Dermis microvascular lymphatic vessel endothelial cell (primary cell): ENCODE measurements at places on chromosomes 1 and 21.

- no peak for DNase-seq
These were observed 40.0 kb upstream of the CTPS1 start for GRCh38 chr1:40939320-40940059.

DNA sequence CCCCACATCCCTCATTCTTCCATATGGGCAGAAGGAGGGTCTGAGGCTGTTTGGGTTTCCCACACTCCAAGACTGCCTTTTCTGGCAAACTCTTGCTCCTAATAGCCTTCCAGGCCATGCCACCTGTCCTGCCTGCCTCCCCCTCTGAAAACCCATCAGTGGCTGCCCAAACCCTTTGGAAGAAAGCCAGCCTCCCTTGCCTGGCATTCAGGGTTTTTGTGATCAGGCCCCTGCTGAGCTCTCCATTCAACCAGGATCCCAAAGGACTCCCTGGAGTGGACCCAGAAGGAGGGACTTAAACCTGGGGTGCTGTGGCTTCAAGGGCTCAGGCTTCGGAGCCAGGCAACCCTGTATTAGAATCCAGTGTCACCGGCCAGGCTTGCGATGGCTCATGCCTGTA lies 4.2 kb upstream of the GUCA2A start:
- no peak for DNase-seq

- DNase-seq = peak; percentile 54
These were observed 70.4 kb downstream of the CACHD1 start for GRCh38 chr1:64540265-64540791.

GRCh38 chr1:161039546-161039945 lies 782 bp upstream of the TSTD1 start:
- no peak for DNase-seq

DNA sequence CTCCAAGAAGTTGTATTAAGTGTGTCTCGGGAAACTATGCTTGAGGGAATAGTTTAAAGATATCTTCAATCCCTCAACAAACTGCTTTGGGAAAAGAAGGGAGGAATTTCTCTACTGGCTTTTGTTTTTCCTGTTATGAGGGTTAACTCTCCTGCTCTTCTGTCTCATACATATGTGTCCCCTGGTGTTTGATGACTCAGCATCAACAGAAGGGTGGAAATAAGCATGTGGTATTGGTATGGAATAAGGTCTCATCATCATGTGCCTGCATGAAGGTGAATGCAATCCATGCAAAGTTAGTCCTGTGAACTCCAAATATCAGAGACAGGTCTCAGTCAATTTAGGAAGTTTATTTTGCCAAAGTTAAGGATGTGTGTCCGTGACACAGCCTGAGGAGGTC lies 27.2 kb upstream of the ADAR start:
- no peak for DNase-seq

DNA sequence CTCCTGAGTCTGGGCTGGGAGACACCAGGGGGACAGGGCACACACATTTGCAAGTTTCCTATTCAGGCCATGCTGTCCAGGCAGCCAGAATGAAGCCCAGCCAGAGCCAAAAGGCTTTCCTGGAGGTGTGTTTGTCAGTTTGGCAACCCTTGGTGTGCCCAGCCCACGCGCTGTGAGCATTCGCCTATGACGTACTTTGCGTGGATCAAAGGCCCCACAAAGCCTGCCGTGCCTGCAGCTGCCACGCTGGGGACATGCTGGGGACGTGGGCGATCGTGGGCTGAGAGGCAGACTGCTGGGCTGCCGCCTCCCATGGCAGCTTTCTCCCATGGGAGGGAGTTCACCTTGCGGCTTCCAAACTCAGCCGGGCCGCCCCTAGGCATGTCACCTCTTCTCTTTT lies 57.5 kb downstream of the CD247 start:
- DNase-seq = no peak

DNA sequence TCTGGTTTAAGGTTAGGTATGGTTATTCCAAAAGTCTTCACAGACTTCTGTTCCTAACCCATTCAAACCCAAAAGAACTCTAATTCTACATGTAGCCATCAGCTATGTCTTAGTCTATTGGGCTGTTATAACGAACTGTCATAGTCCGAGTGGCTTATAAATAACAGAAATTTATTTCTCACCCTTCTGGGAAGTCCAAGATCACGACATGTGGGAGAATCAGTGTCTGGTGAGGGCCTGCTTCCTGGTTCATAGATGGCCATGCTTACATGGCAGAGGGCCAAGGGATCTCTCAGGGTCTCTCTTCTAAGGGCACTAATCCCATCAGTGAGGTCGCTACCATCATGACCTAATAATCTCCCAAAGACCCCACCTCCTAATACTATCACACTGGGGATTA lies 103.0 kb upstream of the PPP2R5A start:
- DNase-seq = no peak

- DNase-seq = peak; percentile 63
These were observed 10.0 kb downstream of the NCF2 start for GRCh38 chr1:183580281-183580682.

- no peak for DNase-seq
These were observed 2.3 kb upstream of the MSTO1 start for GRCh38 chr1:155607708-155608107.

- DNase-seq = peak; percentile 89
These were observed 101.2 kb downstream of the NFIA start for GRCh38 chr1:61183471-61184039.

- no peak for DNase-seq
These were observed 17.9 kb upstream of the SMG7 start for GRCh38 chr1:183454377-183454776.

- DNase-seq = peak; percentile 55
These were observed 8.7 kb downstream of the UBE2G2 start for GRCh38 chr21:44792702-44793591.

DNA sequence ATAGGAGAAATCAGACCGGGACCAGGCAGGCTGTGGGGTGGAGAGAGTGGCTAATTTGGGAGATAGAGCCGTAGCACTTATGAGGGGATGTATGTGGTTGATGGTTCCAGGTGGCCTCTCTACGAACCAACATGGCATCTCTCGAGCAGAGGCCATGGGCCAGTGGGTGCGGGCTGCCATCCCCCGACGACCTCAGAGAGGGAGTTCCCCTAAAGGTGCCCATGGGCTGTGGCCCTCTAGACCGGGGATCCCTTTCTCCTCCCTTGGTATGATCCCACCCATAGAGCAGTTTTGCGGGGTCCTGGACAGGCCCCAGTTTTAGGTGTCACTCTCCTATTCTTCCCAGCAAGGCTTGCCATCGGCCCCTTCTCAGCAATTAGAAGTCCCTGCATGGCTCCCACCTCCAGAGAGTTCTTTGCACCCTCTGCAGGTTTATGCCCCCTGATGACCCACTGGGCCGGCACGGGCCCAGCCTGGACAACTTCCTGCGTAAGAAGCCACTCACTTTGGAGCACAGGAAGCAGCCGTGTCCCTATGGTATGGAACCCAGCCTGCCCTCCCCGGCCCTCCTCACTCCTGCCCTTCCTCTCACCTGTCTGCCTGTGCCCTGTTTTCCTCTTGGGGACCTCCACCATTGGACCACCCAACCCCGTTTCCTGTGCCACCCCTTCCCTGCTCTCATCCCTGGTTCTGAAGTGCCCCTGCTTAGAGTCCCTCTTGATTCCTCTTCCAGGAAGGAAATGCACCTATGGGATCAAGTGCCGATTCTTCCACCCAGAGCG lies 7.8 kb downstream of the ZC3H12A start:
- DNase-seq = no peak

- DNase-seq = no peak
These were observed 15.2 kb upstream of the NBPF1 start for GRCh38 chr1:16628361-16629111.

- DNase-seq = no peak
These were observed 32.9 kb downstream of the BRDT start for GRCh38 chr1:91981996-91982609.

GRCh38 chr21:45644041-45644906 lies 749 bp downstream of the PCBP3 start:
- no peak for DNase-seq

DNA sequence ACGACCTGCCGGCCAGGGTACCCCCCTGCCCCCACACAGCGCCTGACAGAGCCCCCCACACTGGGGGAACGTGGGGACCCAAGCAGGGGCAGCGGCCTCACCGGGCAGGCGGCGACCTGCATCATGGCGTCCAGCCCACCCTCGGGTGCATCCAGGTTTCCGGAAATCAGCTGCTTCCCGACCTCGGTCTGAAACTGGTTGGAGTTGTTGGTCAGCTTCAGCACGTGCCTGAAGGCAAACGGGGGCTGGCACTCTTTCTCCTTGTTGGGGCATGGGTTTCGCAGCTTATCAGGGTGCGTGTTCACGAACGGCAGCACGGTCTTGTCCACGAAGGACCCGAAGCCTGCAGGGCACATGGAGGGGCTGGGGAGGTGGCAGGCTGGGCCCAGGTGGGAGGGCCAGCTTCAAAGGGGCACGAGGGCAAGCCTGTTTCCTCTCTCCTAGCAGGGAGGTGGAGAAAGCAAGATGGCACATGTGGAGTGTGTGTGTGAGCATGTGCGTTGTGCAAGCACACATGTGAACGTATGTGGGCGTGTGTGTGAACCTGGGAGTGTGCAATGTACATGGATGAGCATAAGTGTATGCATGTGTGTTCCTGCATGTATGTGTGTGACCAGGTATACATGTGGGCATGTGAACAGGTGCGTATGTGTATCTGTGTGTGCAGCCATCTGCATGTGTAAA lies 19.2 kb downstream of the ITGB2 start:
- DNase-seq = no peak

GRCh38 chr1:200206340-200206739 lies 178.8 kb downstream of the NR5A2 start:
- no peak for DNase-seq

GRCh38 chr21:23131177-23131576 lies 2133.0 kb downstream of the NCAM2 start:
- DNase-seq = no peak

- DNase-seq = peak; percentile 45
These were observed 41.6 kb upstream of the NRDC start for GRCh38 chr1:51920130-51920529.

GRCh38 chr1:242426271-242426905 lies 98.1 kb downstream of the PLD5 start:
- DNase-seq = no peak

DNA sequence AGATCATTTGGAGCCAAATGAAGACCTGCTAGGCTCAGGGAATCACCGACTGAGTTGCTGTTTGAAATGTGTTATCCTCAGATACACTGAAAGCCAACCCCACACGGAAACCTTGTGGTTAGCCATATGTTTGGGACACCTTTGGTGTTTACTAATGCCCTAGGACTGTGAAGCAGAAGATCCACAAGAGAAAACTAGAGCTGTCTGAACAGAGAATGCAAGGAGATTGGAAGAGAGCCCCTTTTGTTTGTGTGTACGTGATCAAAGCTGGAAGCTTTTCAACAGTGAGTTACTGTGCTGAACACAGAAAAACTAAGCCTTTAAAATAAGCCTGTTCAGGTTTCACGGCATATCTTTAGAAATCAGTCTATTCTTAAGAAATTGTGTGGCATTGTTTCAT lies 908.2 kb upstream of the ADGRL2 start:
- DNase-seq = no peak

GRCh38 chr21:43020177-43020576 lies 45.8 kb downstream of the PKNOX1 start:
- no peak for DNase-seq

DNA sequence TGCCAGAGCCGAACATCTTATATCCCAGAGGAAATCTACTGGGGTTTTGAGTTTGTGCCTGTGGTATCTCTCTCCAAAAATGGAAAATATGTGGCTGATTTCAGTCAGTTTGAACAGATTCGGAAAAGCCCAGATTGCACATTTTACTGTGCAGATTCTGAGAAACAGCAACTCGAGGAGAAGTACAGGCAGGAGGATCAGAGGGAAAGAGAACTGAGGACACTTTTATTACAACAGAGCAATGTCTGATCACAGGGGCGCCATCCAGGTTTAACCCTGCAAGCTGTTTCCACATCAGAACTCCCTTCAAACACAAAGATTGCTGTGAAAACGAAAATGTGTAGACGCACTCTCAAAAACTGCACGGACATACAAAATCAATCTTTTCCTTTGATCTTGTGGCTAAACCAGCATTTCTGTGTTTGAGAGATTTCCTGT lies 43.4 kb downstream of the KCNJ15 start:
- DNase-seq = peak; percentile 22

DNA sequence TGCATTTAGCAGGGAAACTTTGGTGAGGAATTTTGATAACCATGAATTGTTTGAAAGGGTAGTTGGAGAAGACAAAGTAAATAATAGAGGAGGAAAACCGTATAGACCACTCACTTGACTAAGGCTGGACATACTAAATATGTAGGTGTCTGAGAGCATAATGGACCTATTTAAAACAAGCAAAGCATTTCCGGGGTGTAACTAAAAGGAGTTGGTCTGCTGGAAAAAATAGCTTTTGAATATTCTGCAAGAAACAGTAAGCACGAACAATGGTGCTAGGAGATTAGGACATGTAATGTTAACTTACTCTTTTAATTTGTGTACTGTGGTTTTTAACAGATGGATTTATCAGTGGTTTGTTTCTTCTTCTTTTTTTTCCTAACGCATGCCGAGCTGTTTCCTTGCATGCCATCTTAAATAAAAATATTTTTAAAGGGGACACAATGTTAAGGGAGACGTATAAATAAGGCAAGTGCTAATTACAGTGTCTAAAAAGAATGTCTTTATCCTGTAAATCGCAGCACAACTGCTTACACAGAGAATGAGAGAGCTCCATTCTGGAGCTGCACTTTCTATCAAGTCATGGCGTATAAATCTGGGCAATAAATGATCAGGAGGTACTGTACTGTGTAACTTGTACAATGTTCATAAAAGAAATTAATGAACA lies 492.1 kb downstream of the LMO4 start:
- no peak for DNase-seq

GRCh38 chr1:160206036-160206389 lies 829 bp downstream of the PEA15 start:
- DNase-seq = no peak

DNA sequence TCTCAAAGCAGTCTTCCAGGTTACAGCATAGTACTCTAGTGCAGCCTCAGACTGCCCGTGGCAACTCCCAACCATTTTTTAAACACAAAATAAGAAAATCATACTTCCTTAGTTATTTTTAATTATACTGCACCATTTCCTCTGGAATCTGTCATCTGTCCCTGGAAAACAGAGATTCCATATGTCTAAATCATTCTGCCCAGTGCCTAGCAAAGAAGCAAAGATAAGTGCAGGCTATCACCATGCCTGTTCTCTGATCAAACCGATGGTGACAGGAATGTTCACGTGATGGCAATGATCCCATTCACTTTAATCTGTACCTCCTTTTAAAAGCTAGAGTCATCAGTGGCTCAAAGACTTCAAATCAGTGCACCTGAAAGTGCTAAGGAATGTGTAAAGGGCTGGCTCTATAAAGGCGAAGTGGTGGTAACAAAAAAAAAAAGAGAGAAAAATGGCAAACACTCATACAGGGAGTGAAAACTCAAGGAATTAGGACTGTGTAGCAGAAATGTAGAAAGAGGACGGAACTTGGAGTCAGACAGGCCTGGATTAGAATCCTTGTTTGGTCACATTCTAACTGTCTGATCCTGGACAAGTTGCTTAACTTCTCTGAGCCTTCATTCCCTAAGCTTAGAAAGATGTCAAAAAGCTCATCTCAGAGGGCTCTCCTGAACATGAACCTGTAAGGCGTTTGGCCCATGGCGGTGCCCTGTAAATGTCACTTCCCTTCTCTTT lies 9.9 kb upstream of the CCN1 start:
- DNase-seq = peak; percentile 36

GRCh38 chr1:54809496-54810074 lies 8.5 kb upstream of the TTC22 start:
- no peak for DNase-seq
